ENCODE measurements at places on chromosomes 5 and 9. TPM values are rescaled to one million over a fixed set of nuclear protein-coding genes. Genes with fewer than 3 reads are reported as not detected.

Gene MEGF10
- total RNA-seq = not detected

Gene GPX8
- 206 TPM for total RNA-seq

Gene NPDC1
- total RNA-seq = 182 TPM

Gene CATSPER3
- not detected for total RNA-seq

Gene MRPL36
- total RNA-seq = 75.6 TPM

Gene RFK
- total RNA-seq = 21.1 TPM

Gene IL13
- not detected for total RNA-seq

Gene PDCD1LG2
- total RNA-seq = 43.0 TPM

Gene SLC45A2
- not detected for total RNA-seq

Gene SLC34A1
- not detected for total RNA-seq

DNA sequence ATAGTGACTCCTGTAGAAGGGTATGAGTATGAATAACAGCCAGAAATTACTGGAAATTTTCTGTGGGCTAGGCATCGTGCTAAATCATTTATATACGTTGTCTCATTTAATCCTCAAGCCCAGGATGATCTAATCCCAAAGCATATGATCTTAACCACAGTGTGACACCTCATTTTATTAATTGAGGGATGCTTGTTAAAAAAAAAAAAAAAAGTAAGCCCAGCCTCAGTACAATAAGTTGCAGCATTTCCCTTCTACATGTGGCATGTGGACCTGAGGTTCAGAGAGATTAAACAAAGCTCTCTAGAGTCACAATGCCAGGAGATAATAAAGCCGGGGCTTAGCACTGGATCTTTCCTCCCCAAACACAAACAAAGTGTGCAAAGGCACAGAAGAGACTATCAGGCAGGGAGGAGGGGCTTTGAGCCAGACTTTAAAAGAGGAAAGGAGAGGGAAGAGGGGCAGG, 49.5 kb downstream of the KLF4 start:
- DNase-seq = no peak

DNA sequence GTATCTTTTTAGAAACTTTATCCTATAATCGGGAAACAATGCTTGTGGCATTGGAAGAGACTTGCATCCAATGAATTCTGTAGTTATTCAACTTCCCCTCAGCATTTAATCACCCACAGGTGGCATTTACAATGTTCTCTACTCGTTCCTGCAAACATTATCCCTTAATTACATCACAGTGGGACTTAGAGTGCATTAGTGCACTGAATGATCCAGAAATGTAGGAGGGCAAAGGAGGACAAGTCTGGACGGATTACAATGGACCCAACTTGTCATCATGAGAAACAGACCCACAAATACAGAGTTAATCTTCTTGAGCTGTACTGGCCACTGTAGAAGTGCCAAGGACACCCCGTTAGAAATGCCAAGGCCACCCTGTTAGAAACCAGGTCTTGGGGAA, 129.1 kb downstream of the DOCK8 start:
- no peak for DNase-seq

DNA sequence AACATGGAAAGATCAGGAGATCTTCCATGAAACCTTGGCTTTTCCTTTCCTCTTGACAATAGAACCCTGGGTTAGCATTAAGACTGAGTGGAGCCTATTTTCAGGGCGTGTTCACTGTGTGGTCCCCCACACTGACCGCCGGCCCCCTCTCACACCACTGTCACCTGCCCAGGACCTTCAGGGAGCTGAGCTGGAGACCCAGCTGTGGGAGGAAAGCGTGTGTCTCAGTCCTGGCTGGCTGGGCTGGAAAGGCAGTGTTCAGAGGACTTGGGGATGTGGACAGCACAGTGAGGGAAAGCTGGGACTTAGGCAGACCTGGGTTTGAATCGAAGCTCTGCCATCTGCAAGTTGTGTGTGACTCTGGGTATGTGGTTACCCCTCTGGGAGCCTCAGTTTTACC, 268.1 kb downstream of the NSG2 start:
- no peak for DNase-seq

- no peak for DNase-seq
These were observed 113.5 kb upstream of the WWC1 start for GRCh38 chr5:168177831-168178450.

GRCh38 chr9:132486706-132487350, 76.8 kb downstream of the CFAP77 start:
- no peak for DNase-seq

DNA sequence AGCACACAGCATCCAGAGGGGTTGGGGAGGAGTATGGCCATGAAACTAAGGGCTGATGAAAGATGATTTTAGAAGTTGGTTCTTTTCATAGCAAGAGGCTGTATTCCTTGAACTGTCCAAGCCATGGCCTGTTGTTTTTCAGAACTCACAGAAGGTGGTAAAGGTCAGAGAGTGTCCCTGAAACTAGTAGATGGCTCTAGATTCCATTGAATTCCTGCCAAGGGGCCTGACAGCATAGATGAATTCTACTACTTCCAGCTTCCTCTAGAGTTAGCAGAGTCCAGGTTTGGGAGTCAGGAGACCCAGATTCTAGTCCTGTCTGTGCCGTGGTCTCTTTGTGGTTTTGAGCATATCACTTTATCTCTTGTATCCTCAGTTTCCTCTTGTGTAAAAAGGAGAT, 101.6 kb downstream of the GRIA1 start:
- no peak for DNase-seq

- DNase-seq = no peak
These were observed 1.3 kb downstream of the PSAT1 start for GRCh38 chr9:78298046-78298765.

DNA sequence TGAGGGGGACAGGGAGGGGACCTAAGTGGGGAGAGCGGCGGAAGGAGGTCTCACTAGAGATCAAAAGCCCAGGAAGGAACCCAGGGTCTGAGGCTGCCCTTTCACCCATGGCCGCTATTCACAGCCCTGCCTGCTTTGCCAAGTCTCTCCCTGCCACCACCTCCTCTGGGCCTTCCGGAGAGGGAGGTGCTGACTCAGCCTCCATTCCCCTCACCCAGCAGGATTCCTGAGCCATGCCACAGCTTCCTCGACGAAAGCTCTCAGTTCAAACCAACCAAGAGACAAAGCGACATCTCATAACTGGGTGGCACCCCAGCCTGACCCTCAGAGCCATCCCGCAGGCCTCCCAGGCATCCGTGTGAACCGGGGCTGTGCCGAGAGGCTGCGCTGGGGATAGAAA, 36.7 kb downstream of the PAX5 start:
- no peak for DNase-seq

- DNase-seq = peak; percentile 4
These were observed 42.4 kb upstream of the LARP1 start for GRCh38 chr5:154712518-154713437.

DNA sequence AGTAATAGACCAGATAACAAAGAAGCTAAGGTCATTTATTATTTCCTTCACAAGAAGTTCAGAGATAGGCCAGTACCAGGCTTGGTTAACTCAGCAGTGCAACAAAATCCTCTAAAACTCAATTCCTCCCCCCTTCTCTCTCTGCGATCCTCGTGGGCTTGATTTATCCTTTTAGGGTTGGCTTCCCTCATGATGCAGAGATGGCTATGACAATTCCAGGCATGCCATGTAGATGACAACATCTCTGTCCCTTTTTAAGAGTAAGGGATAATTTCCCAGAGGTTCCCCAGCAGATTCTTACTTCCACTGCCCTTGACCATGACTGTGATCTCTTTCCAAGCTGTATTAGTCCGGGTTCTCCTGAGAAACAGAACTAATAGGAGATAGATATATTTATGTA, 28.7 kb upstream of the DAP start:
- DNase-seq = peak; percentile 11

GRCh38 chr5:17443333-17444130, 54.5 kb upstream of the TAF11L2 start:
- DNase-seq = no peak

DNA sequence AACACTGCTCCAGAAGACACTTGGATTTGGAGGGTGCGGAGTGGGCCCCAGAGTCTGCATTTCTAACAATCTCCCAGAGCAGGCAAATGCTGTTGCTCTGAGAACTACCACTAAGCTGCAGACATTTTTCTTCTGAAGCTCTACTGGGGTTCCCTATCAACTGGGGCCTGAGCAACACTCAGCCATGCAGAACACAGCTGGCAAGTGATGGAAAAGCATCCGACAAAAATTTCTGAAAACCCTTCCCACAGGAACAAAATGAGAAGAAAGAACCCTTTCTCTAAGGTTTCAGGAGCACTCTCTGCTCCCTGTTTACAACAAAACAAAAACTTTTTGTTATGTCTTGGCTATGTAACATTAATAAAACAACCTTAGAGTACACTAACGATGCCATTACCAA, 516.9 kb downstream of the CTNND2 start:
- DNase-seq = no peak

DNA sequence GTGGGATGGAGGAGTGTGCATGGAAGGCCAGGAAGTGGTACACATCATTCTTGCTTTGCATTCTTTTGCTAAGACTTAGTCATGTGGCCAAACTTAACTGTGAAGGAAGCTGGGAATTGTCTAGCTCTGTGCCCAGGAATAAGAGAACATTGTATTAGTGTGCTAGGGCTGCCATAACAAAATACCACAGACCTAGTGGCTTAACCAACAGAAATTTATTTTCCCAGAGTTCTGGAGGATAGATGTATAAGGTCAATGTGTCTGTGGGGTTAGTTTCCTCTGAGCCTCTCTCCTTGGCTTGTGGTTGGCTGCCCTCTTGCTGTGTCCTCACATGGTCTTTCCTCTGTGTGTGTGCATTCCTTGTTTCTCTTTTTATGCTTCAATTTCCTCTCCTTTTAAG, 32.4 kb downstream of the NNT start:
- peak; percentile 3 for DNase-seq

GRCh38 chr5:62424763-62425162, 12.2 kb downstream of the IPO11 start:
- DNase-seq = no peak

GRCh38 chr5:34684281-34684979, 28.3 kb downstream of the RAI14 start:
- DNase-seq = peak; percentile 47

DNA sequence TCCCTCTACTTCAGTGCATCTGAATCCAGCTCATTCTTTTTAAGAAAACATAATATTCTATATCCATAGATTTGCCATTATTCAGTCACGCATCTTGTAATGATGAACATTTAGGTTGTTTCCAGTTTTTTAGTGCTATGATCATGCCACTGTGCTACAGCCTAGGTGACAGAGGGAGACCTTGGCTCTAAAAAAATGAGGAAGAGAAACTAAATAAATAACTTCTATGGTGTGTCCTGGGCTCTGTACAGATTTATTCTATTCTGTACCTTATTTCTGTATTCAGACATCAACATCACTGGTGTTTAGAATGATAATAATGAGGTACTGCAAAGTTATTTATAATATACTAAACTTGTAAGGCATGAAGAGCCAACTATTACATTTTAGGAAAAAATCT, 45.9 kb downstream of the PDE8B start:
- no peak for DNase-seq

DNA sequence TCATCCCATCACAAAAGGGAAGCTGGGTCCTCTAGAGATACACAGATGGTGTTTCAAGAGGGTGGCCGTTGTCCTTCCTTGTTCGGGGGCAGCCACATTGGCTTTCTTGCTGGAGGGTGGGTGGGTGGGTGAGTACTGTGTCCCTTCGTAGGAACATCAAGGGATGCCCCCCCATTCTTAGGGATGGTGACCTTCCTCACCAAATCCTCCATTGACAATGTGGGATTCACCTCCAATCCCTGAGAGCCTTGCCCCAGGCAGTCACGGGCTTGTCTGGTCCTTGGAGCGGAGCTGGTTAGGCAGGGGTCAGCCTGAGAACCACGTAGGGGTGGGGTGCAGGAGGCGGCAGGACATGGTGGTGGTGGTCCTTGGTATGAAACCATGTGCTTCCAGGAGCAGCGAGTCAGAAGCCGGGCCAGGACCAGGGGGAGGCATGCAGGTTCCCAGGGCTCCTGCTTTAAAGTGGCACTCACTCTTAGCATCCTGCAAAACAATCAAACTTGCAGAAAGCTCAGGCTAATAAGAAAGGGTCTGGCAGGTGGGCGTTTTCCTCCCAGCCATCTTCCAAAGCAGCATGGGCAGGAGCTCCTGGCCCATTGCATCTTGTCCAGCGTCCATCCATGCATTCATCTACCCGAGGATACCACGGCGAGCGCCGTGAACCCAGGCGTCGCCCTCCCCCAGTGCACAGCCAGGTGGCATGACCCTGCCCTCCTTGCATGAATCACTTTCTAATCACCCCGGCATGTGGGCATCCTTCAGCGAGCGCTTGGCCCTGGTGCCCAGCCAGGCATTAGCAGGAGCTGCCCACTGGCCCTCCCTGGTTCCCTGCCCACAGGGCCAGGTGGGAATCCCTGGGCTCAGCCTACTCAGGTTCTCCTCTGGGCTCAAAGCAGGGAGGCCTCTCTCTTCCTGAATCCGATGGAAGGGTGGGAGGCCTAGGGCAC, 76.4 kb downstream of the NTNG2 start:
- no peak for DNase-seq

DNA sequence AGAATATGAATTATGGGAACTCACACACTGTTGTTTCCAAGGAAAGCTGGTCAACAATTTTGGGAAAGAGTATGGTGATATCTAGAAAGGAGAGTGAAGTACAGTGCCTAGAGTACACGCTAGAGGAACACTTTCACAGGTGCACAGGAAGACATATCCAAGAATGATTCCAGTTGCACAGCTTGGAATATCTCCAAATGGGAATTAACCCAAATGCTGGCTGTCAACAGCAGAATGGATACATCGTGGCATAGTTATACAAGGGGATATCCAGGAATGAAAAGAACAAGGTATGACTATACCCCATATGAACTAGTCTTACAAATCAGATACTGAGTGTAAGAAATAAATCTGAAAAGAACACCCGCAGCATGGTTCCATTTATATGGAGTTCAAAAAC, 231.3 kb downstream of the FSTL4 start:
- DNase-seq = no peak

DNA sequence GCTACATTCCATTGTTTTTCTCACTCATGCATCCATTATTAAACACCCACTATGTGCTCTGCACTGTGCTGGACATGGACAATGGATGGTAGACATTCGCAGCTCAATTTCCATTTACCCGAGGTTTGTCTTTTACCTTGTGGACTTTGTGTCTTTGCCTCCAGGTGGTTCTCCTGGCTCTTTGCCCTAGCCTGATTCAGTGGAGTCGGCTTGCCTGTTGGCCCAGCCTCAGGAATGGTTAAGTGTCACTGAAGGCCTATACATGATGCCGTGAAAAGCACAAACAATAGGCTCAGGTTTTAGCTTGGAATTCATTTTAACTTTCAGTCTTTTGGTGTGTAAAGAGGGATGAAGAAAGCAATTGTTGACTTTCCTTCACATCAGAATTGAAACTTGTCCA, 16.5 kb upstream of the DMRT3 start:
- no peak for DNase-seq

- no peak for DNase-seq
These were observed 24.0 kb downstream of the FOXD1 start for GRCh38 chr5:73424556-73424977.

DNA sequence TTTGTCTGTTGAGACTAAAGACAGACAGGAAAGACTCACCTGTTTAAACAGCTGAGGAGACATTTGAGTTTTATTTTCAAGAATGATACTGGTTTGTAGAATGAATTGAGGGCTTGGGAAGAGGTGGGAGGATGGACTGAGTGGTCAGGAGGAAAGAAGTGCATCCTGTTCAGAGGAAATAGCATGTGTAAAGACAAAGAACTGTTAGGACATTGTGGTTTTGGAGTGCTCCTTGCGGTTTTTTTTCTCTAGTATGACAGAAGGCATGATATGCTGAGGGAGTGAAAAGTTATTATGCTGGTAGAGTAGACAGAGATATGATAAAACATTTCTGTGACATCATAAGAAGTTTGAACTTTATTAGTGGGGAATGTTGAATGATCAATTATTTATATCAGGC, 270.7 kb upstream of the ELAVL2 start:
- DNase-seq = no peak

Measured in HFFc6 (cell line).